ENCODE measurements at places on chromosomes 2 and 18.

- no peak for DNase-seq
Observed at GRCh38 chr2:28676152-28676835, 75.3 kb upstream of the PPP1CB start.

DNA sequence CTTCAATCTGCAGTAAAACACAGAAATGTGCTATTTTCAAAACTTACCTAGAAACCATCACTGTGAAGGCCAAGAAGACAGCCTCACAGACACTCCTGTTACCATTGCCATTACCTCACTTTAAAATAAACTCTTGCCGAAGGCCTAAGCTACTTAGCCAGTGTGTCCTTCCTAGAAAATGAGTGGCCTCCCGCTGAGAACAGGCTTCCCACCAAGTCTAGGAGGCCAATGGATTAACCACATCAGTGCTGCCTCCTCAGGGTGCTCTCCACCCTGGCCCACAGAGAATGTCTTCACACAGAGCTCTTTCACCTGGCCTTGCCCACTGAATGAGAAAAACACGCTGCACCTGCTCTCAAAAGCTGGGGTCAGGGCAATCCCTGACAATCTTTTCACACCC is 47.5 kb downstream of the L3MBTL4 start:
- DNase-seq: no peak

DNA sequence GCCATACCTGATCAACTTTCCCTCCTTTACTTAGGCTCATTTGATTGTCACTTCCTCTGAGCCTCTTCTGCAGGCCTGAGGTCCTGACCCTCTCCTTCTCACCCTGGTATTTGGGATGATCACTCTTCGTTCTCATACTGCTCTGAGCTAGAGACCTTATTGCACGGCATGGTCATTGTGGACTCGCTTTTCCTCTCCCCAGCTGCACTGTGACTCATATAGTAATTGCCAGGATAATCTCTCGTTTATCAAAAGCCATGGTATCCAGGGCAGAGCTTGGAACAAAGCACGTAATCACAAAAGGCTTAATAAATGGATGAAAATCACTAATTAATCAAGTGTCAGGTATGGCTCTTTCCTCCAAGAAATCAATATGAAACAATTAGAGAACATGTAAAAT is 40.9 kb upstream of the TRIB2 start:
- DNase-seq: no peak

DNA sequence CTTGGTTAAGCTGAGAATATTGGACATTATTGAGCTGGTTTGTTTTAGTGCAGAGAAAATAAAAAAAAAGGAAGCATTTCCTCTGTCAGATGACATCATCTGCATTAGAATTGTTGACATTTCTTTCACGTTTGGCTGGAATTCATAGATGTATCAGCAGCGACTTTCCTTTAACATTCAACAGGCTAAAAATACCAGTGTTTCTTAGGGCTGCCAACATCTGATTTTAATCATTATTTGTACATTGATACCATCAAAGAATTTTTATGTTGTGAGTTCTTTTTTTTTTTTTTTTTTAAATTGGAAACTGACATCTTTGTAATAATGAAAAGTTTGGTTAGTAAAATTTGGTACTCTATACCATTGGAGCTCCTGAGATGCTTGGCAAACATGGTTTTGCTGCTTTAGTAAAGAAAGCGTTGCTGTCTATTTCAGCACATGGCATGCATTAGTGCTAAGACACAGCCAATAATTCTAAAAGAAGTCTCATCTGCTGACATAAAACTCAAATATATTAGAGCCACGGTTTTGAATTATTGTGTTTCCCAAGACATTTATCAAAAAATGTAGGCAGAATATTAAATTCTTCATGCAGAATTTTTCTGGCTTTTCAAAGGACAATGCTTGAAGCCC is 33.6 kb downstream of the GTF2A1L start:
- DNase-seq: peak; percentile 15

GRCh38 chr2:17620280-17620679 is 79.8 kb downstream of the VSNL1 start:
- peak; percentile 4 for DNase-seq

- no peak for DNase-seq
Observed at GRCh38 chr18:12946549-12947284, 1.1 kb upstream of the SEH1L start.

- peak; percentile 81 for DNase-seq
Observed at GRCh38 chr2:67846370-67847070, 216.3 kb downstream of the C1D start.

DNA sequence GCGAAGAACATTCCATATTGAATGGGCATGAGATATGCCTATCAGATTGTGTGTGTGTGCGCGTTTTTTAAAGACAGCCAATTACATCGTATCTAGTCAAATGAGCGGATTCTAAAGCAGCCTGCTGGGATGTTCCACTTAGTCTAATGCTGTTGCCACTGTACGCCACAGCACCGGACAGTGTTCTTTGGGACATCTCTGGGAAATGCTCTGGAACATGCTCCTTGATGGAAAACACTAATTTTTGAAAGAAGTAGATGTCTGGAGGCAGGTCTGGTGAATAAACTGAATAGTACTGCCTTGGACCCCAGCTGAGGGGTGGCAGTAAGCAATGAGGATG is 3.6 kb upstream of the TMEM150A start:
- DNase-seq: no peak

GRCh38 chr2:23492337-23492675 is 107.3 kb downstream of the KLHL29 start:
- DNase-seq: no peak

DNA sequence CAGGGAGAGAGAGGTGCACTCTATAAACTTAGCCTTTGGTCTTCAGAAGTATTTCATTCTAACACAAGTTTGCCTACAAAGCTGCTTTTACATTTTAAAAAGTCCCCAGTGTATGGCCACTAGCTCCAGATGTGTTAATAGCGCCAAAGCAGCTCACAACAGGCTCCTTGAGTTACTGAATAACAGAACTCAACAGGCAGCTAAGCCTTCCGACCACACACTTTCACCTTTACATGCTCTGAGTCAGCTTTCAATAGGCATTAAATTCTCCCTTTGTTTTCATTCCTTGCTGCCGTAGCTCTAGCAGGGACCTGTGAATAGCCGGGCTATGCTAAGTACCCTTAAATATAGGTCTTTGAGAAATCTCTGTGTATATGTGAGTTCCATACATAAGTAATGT is 262.8 kb upstream of the PARD3B start:
- no peak for DNase-seq

- no peak for DNase-seq
Observed at GRCh38 chr2:58434692-58435091, 193.6 kb upstream of the FANCL start.

DNA sequence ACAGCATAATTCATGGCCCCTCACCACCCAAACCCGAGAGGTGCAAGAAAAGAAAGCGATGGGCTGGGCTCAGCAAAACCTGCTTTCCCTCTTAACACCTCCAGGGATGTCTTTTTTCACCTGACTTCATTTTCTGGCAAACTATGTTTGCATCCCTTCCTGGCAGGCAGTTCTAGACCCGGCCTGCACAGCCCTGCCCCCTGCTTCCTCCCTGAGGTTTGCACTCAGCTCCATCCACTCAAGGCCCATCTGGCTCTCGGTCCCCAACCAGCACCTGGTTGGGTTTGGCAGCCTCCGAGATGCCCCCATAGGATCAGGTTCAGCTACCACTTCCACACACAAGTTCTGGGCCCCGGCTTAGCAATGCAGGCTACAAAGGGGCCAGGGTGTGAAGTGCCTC is 185.7 kb downstream of the SMAD7 start:
- no peak for DNase-seq

DNA sequence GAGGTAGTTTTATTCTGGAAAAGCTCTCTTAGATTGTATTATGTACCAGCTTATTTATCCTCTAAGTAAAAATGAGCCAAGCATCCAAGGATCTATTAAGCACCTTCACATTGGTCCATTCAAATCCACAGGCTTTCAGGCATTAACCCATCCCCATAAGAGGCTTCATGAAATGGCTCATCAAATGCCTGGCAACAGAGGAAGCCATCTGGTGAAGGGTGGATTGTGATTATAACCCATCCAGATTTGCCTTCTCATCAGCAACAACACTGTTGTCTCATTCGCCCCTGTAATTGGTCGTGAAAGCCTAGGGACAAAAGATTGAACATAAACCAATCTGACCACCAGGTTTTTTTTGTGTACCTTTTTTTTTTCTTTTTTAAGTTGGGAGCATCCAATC is 134.3 kb upstream of the TACR1 start:
- DNase-seq: no peak
